ENCODE measurements at places on chromosomes 3 and 15. TPM values are rescaled to one million over a fixed set of nuclear protein-coding genes. Genes with fewer than 3 reads are reported as not detected.

GRCh38 chr3:81886081-81886480 lies 124.6 kb upstream of the GBE1 start:
- DNase-seq = no peak

DNA sequence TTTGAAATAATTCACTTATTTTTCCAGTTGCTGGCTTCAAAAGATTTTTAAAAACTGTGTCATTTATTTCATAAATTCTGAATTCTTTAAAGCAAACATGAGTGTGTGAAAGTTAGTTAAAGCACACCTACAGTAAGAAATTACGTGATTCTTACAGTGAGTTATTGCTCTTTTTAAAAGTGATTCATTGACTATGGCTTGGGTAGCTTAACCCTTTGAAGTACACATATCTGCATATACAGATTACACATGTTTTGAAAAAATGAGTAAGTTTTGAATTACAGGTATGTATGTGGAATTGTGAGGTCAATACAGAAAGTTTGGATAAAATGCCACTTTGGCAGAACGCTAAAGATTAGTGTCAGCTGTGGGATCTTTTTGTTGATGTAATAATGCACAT lies 64.5 kb upstream of the MBNL1 start:
- DNase-seq = no peak

GRCh38 chr15:40323953-40324937 lies 753 bp downstream of the INAFM2 start:
- no peak for DNase-seq

- no peak for DNase-seq
Measured at GRCh38 chr15:64894395-64895056, 17.2 kb upstream of the ANKDD1A start.

DNA sequence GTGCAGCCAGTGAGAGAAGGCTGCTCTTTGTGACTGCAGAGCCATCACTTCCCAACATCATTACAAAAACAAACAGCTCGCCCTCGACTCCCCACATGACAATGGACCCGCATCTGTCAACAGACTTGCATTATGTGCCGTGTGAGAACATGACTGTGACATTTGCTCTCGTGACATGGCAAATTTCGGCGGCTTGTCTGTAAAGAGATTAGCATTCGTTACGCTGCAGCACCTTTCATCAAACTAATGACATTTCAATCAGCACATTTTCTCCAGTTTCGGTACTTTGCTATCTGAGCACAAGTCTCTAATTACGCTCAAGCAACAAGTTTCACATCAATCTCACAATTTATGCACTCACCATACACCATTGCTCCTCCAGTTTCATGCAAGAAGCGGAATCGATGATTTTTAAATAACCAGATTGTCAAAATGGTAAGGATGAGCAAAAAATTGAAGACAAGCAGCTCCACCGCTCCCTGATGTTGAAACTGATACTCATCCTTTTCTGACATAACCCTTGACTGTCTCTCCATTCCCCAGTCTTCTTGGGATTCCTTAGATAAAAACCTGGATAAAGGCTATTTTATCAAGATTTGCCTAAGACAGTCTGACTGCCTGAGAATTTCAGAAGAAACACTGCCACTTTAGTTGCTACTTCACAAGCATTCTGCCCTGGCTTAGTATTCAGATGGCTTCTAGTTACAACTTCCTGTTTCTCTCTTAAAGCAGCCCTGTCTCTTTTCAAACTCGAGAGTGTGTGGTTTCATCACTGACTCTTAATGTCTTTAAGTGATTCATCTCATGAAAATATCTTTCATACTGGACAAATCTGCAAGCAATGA lies at the start of gene SLC9A9:
Gene SLC9A9 (minus strand): TSS at position 682 of the 845 bp plus-strand sequence. CDS start 146 bp downstream, at position 536.
- DNase-seq = no peak

GRCh38 chr3:71062037-71062932 lies 521.2 kb downstream of the FOXP1 start:
- no peak for DNase-seq

DNA sequence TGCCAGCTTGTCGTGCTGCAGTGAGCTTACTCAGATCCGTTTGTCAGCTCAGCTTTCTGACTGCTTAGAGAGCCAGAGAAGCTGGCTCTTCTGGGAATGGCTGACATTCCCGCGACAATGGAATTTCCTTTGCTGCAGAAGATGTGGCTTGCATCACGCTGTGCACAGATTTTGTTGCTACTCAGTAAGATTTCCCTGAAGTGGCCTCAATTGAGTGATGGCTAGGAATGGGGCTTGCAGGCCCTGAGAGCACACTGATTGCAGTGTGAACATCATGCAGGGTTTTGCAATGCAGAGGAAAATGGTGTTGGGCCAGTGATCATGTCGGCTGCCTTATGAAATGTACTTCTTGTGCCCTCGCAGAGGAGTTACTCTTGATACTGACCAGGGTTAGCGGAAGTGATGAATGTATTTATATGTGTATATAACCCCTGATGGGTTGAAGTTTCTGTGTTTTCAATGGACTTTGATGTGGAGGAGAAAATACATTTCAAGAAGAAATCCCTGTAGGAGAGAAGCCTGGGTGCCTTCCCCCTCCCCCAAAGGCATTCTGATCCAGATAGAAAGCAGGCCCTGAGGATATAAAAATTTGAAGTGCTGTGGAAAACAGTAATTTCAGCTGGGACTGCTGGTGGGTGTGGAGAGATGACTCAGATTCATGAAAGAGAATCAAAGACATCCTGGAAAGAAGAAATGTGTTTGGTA lies 102.5 kb upstream of the PDZRN3 start:
- DNase-seq = no peak

GRCh38 chr15:90571063-90571541 lies 41.4 kb downstream of the CRTC3 start:
- DNase-seq = no peak

GRCh38 chr3:87949189-87949878 lies 109.5 kb downstream of the CGGBP1 start:
- no peak for DNase-seq

C3orf22 gene
- not detected for polyA plus RNA-seq

PLA2G4E gene
- polyA plus RNA-seq = 0.03 TPM
